Kidney (tissue), 22 donors: ENCODE measurements at places on chromosomes 16 and 17. TPM values are rescaled to one million over a fixed set of nuclear protein-coding genes. Genes with fewer than 3 reads are reported as not detected.

Gene MAFG
- total RNA-seq: 18.2 TPM

DNA sequence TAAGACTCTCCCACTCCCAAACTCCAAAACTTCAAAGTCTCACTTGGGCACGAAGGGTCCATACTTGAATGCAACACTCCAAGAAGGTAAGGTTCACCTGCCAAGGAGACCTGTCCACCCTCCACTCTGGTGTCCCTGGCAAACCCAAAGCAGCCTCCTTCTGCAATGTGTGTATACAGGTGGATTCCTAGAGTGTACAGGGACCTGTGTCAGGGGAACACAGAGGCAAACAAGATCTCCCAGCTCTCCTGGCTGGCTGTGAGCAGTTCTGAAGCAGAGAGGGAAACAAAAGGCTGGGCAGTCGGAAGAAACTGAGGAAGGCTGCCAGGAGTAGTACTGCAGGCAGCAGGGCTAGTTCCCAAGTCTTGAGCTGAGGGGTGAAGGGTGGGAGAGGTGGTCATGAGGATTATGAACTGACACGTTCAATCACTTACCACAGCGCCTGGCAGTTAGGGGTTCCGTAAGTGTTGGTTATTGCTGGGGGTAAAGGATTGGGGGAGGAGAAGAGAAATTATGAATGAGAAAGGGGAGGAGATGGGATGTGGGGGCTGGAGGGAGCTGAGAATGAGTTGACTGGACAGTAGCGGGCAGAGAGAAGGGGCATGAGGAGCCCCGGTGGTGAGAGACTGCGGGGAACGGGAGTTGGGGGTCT, 795 bp downstream of the KCTD13 start:
- H3K36me3 ChIP-seq: peaks cover 11% of the 10 kb centered on the region
- peak overlapping the region; percentile 22 for H3K27ac ChIP-seq
- no peak for DNase-seq
- H3K27me3 ChIP-seq: no peaks in the 10 kb centered on the region
- peaks cover 4% of the 10 kb centered on the region for H3K4me1 ChIP-seq

DNA sequence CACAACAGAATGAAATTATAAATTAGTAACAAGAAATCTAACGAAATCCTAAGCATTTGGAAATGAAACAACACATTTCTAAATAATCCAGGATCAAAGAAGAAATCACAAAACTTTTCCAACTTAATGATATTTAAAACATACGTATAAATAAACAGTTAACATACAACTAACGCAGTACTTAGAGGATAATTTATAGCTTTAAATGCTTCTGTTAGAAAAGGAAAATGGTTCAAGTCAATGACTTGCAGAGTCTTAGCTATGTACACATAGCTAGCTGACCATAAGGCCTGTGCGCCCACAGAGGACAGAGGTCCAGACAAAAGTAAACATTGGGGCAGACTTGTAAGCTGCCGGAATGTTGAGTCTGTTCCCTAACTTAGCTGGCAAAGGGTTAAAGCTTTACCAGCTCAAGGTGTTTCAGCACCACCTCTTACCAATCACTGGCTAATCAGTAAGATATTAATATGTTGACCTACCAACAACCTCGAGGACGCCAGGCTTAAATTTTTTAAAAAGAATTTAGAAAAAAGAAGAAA, 84.6 kb downstream of the PARN start:
- H3K27me3 ChIP-seq: no peaks in the 10 kb centered on the region
- peaks cover 8% of the 10 kb centered on the region for H3K4me1 ChIP-seq
- H3K27ac ChIP-seq: no peak overlapping the region
- H3K4me3 ChIP-seq: no peak overlapping the region
- peaks cover 2% of the 10 kb centered on the region for H3K36me3 ChIP-seq
- no peak for DNase-seq

Gene MGAT5B
- 2.3 TPM for total RNA-seq

Gene TBC1D3E
- not detected for total RNA-seq

Gene ZPBP2
- not detected for total RNA-seq

- H3K4me3 ChIP-seq: no peak overlapping the region
- DNase-seq: no peak
- H3K36me3 ChIP-seq: no peaks in the 10 kb centered on the region
- H3K4me1 ChIP-seq: no peaks in the 10 kb centered on the region
- H3K27me3 ChIP-seq: no peaks in the 10 kb centered on the region
Observed at GRCh38 chr16:47358816-47359215, 102.0 kb downstream of the ITFG1 start.

Gene CTU2
- 18.8 TPM for total RNA-seq

DNA sequence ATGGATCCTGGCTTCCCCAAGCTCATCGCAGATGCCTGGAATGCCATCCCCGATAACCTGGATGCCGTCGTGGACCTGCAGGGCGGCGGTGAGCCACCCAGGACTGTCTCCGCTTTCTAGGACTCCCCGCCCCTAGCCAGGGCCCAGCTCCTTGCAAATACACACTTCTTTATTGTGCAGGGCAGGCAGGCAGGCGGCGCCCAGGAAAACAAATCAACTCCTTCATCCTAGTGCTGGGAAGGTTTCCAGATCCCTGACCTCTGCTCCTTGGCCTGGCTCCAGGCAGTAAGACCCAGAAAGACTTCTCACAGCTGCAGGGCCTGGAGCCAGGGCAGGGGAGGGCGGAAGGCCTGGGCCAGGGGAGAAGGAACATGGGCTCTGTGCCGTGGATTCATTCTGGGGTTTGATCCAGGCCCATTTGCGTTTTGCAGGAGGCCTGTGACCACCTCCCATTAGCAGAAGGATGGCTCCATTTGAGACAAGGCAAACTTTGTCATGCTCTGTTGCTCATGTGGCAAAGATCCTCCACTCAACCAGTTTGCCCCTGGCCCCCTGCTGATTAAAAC, 6.0 kb upstream of the LPCAT2 start:
- no peaks in the 10 kb centered on the region for H3K27me3 ChIP-seq
- DNase-seq: peak; percentile 70
- H3K36me3 ChIP-seq: no peaks in the 10 kb centered on the region
- H3K4me1 ChIP-seq: peaks cover 34% of the 10 kb centered on the region

- H3K27ac ChIP-seq: no peak overlapping the region
- no peak overlapping the region for H3K4me3 ChIP-seq
- H3K4me1 ChIP-seq: no peaks in the 10 kb centered on the region
- no peaks in the 10 kb centered on the region for H3K36me3 ChIP-seq
- peak; percentile 60 for DNase-seq
- H3K27me3 ChIP-seq: no peaks in the 10 kb centered on the region
Observed at GRCh38 chr17:72661116-72661944, 431.2 kb downstream of the SLC39A11 start.

GRCh38 chr16:53282328-53282727, 151.9 kb upstream of the RBL2 start:
- H3K36me3 ChIP-seq: peaks cover 11% of the 10 kb centered on the region
- no peaks in the 10 kb centered on the region for H3K27me3 ChIP-seq
- H3K27ac ChIP-seq: no peak overlapping the region
- no peak for DNase-seq
- H3K4me1 ChIP-seq: no peaks in the 10 kb centered on the region

GRCh38 chr16:57848181-57848580, 45.9 kb upstream of the KIFC3 start:
- H3K27ac ChIP-seq: no peak overlapping the region
- H3K27me3 ChIP-seq: no peaks in the 10 kb centered on the region
- peaks cover 3% of the 10 kb centered on the region for H3K4me1 ChIP-seq
- DNase-seq: no peak
